NCI-H446 treated with DMSO at 0.1 percent for 48 hours (cell line): ENCODE measurements at places on chromosomes 7 and 10.

GRCh38 chr10:123996302-123996701 is 97.1 kb downstream of the CHST15 start:
- no peak for DNase-seq

GRCh38 chr10:52662256-52662655 is 110.3 kb downstream of the MBL2 start:
- DNase-seq = no peak

- peak; percentile 43 for DNase-seq
Measured at GRCh38 chr7:48420206-48420605, 248.9 kb downstream of the ABCA13 start.

GRCh38 chr7:424961-425793 is 94.5 kb downstream of the PDGFA start:
- DNase-seq = no peak

DNA sequence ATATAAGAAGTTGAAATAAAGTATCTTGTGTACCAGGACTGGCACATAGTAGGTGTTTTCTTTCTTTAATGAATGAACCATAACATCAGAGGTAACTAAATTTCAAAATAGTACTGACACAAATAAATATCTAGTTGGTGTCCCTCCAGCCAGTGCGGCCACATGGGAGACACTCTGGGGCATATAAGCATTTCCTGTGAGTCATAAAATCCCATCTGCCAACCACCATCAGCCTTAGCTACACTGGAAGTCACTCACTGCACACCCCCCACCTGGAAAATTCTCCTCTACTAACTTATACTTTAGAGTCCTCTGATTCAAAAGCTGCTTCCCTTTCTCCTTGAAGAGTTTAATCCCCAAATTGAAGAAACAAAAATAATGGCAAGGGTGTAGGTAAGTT is 32.5 kb downstream of the DYDC1 start:
- DNase-seq = peak; percentile 1

DNA sequence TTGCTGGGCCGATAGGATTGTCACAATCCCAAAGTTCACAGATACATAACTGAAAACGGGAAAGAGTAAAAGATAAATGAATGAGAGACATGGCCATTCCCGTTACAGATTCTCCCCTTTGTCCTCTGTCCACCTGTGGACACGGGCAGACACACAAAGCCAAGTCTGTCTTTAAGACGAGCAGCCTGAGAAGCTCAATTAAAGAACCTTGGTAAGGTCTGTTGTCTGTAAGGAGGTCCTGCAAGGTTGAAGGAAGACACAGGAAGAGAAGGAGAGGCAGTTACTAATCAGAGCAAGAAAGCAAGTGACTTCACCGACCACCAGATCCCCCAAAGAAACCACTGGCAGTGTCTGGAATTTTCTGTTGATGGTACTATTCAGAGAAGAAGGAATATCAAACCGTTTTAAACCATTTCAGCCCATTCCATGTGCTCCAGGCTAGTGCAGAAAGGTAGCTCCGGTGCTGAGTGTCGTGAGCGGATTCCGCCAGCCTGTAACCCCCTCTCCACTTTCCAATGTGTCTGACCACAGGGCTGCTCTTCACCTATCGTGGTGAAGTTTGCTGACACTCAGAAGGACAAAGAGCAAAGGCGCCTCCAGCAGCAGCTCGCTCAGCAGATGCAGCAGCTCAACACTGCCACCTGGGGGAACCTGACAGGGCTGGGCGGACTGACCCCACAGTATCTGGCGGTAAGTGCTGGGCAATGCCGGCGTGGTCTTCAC is 252.6 kb downstream of the CELF2 start:
- no peak for DNase-seq

GRCh38 chr7:72754312-72754711 is 73.7 kb downstream of the TYW1B start:
- no peak for DNase-seq

GRCh38 chr7:132548489-132549078 is 27.7 kb downstream of the PLXNA4 start:
- no peak for DNase-seq

DNA sequence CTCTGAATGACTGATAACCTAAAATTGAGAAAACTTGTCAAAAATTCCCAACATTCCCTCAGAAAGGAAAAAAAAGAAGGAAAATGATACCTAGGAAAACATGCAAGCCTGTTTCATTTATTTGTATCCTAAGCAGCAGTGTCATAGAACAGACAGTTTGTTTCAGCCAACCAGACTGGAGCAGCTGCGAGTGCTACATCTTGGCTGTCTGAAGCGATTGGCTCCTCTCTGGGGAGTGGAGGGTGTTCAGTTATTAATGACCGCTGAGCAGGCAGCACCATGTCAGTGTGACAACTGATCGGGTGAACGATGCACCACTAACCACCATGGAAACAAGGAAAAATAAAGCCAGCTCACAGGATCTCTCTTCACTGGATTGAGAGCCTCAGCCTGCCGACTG is at the start of gene LRRN3:
LRRN3 (plus strand) TSS at position 282 of the 400 bp plus-strand sequence. CDS start 31,646 bp downstream, outside the sequence.
- DNase-seq = peak; percentile 69

- peak; percentile 37 for DNase-seq
Measured at GRCh38 chr10:63120554-63120953, 12.6 kb upstream of the NRBF2 start.

- peak; percentile 58 for DNase-seq
Measured at GRCh38 chr10:77533887-77534278, 103.7 kb downstream of the KCNMA1 start.

DNA sequence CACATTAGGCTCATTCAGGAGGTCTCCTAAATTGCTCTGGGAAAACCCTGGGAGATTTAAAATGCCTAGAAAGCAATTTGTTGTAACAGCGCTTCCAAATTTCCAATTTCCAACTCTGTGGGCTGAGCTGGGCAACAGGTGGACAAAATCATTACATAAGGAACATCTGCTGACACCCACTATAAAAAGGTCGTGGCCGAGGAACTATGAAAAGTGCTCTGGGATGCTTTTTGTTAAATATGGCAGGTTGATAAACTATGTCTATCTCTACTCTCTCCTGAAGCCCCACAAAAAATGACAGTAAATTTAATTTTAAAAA is 45.1 kb downstream of the ATXN7L1 start:
- no peak for DNase-seq

GRCh38 chr10:62308101-62308500 is 39.5 kb upstream of the RTKN2 start:
- DNase-seq = no peak

- DNase-seq = no peak
Measured at GRCh38 chr7:155988416-155988815, 176.2 kb upstream of the SHH start.

GRCh38 chr10:123270221-123270620 is 116.0 kb downstream of the BUB3 start:
- no peak for DNase-seq

GRCh38 chr7:24721481-24722001 is 35.7 kb downstream of the GSDME start:
- DNase-seq = no peak

GRCh38 chr7:3245077-3245476 is 56.0 kb upstream of the SDK1 start:
- DNase-seq = no peak

GRCh38 chr7:45165857-45166256 is 8.3 kb downstream of the RAMP3 start:
- no peak for DNase-seq

DNA sequence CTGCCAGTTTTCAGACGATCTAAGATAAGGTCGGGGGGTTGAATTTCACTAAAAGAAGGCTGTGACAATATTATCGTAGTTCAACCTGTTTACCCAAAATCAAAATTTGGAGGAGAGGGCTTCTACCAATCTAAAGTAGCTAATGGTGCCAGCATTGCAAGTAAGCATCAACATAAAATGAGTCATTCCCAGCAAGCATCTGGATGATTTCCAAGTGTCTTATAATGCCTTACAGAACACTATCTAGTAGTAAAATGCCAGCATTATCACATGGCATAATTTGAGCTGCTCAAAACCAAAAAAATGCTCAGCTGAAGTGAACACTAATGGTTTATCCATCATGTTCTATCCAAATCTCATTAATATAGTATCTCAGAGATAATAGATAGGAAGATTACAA is 1193.9 kb downstream of the DNAJB9 start:
- DNase-seq = peak; percentile 63

- DNase-seq = no peak
Measured at GRCh38 chr7:117937049-117937752, 64.0 kb upstream of the CTTNBP2 start.

DNA sequence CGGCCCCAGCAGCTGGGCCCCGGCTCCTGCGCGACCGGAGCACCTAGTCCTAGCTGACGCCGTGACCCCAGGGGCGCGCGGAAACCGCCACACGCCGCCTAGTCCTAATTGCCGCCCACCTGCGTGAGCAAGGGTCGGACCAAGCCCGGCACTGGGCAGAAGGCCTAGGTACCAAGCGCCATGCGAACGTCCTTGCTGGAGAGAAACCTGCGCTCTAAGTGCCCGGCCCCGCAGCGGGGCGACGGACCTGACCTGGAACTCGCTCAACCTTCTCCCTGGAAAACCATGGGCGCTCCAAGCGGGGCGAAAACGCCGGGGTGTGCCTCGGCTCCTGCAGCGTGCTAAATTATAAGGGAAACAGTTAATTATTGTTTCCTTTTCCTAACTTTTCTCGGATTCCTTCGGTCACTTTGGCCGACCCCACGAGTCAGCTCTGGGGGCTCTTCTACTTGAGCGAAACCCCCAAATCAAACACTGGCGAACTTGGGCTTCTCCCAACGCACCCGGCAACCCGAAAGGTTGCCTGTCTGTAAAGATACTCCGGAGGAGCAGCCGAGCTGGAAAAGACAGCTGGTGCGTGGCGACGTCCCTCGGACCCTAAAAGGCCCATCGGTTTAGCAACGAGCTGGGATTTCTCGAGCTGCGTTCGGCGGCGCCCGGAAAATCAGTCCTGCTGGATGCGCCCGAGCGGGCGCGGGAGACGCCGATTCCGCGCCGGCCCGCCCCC is 5.3 kb upstream of the EBF3 start:
- no peak for DNase-seq

DNA sequence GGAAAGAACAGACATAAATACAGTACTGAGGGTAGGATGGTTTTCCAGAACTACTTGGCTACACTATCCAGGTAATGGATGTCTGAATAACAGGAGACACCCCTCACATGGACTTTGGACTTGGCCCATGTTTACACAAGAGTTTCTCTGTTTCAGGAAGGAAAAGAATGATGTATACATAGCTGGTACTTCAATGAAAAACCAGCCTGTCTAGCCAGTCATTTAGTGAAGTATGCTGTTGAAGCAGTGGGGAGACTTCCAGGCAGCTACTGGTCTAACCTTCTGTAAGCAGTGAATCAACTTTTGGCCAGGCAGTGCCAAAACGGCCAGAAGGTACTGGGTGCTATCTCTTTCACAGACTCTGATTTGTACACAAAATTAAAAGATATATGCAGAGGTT is 135.0 kb downstream of the MBL2 start:
- DNase-seq = no peak

- DNase-seq = no peak
Measured at GRCh38 chr10:75013522-75013921, 97.9 kb upstream of the SAMD8 start.

- no peak for DNase-seq
Measured at GRCh38 chr7:44136731-44137130, 4.4 kb downstream of the MYL7 start.

DNA sequence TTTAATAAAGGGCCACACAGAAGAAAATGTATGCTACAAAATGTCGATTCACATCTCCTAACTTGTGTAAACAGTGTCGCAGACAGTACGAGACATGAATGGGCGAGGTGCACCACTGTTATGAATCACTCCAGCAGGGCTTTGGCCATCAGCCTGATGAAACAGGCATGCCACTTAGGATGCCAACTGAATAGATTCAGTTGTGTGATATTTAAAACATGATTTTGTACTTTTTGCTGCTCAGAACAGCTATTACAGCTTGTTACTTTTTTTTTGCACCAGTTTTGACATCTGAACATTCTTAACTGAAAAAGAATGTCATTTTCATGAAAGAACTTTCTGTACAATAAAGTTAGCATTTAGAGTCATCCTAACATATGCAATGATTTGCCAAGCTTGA is 138.1 kb downstream of the VTI1A start:
- no peak for DNase-seq
